ENCODE measurements at places on chromosomes 3 and 15.

DNA sequence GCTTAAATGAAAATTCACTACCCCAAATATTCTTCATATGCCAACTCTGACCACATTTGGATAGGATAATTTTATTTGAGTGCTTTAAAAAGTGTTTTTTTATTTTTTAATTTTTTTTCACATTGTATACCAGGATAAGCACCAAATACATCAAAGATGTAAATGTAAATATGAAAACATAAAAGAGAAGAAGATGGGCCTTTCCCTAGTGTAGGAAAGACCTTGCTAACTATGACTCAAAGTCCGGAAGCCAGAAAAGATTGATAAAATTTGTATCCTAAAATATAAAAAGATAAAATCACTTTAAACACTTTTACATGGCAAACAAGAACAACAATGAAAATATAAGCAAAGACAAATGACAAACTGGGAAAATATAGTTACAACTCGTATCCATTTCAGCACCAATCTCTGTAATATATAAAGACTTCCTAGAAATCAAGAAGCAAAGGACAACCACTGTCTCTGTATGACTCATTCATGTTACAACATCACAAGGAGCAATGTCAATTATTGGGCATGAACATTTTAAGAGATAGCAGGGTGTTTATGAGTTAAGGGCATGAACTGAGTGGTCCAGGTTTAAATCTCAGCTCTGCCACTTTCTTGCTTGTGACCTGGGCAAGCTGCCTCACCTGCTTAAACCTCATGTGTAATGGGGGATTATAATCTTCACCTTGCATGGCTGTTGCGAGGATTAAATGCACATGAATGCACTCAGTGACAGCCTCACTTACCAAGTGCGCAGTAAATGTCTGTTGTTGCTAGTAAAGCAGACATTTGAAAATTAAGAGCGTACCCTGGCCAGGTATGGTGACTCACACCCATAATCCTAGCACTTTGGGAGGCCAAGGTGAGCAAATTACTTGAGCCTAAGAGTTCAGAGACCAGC lies 25.3 kb upstream of the ARHGEF3 start:
- DNase-seq = no peak

DNA sequence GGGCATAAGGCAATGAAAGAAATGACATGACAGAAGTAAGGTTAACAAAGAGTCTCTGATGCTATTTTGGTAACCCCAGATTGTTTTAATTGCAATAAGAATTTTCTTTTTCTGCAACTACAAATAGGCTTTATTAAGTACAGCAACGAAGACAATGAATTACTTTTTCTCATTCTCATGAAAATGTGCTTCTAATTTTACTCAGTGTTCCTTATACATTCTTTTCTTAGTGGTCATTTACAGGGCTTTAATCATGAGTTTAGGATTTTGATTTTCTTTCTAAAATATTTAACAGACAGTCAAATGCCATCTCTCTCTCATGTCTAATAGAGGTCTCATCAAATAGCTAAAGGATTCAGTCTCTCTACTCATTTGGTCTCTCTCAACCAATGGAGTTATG lies 452.1 kb downstream of the RAP2B start:
- DNase-seq = no peak

DNA sequence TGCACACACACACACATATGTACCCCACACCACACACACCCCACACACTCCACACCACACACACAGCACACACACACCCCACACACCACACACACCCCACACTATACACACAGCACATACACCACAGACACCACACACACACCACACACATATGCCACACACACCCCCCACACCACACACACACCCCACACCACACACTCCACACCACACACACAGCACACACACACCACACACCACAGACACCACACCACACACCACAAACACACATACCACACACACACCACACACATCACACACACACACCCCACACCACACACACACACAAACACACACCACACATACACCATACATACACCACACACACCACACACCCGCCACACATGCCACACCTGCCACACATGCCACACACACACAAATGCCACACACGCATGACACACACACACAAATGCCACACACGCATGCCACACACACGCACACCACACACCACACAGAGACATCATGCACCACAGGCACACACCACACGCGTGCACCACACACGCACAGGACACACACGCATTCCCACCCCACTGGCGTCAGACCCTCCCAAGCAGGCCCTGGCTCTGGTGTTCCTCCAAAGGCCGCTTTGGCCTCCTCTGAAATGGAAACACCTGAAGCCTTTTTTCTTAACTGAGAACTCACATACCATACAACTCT lies 15.7 kb downstream of the CHST13 start:
- DNase-seq = no peak

GRCh38 chr3:159879146-159879545 lies 109.5 kb upstream of the IL12A start:
- no peak for DNase-seq

- no peak for DNase-seq
Measured at GRCh38 chr3:177279118-177279815, 82.0 kb upstream of the TBL1XR1 start.

GRCh38 chr3:67083277-67083676 lies 85.2 kb downstream of the KBTBD8 start:
- no peak for DNase-seq

DNA sequence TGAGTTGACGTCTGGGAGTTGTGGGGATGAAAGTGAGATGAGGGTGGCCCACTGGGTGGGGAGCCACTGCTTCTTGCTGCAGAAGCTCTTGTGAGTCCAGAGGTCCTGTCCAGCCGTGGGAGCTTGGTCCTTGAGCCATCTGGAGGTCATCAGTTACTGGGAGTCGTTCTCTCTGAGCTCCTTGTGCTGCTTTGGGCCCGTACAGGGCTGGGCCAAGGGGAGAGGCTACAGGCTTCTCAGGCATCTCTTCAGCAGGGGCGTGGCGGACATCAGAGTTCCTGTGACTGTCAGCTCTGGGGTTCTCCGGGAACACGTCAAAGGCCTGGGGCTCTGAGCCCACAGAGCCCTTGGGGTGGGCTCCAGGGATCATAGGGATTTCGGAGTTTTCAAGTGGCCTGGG lies 2.6 kb downstream of the PRRT3 start:
- no peak for DNase-seq

GRCh38 chr15:93800805-93801204 lies 430.6 kb upstream of the MCTP2 start:
- DNase-seq = no peak

GRCh38 chr15:80476036-80476435 lies 71.9 kb downstream of the ARNT2 start:
- DNase-seq = no peak

DNA sequence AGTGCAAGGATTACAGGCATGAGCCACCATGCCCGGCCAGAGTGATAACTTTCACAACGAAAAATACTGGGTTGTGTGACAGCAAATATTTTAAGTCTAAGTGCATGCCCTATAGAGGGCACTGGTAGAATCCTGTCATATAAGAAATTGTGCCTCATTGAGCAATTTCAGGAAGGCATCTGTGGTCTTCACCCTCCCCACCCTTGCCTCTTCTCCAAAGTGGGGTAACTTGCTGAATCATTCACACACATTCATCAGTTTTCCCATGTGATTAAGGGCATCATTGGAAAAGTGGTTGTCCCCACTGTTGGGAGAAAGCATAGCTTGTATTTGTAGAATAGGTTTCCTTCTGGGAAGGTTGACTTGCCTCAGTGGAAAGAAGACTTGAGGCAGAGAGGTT lies 9.2 kb downstream of the MITF start:
- DNase-seq = no peak

- DNase-seq = no peak
Measured at GRCh38 chr3:86814321-86814720, 176.6 kb downstream of the VGLL3 start.

Data from umbilical cord (tissue), 2 donors.